ENCODE measurements at places on chromosomes 3 and 15. TPM values are rescaled to one million over a fixed set of nuclear protein-coding genes. Genes with fewer than 3 reads are reported as not detected.
A peak's percentile ranks its signal among the peaks of the same experiment; 100 is the strongest.

Gene C3orf20
- 0.07 TPM for total RNA-seq

Gene GANC
- 19.5 TPM for total RNA-seq

DNA sequence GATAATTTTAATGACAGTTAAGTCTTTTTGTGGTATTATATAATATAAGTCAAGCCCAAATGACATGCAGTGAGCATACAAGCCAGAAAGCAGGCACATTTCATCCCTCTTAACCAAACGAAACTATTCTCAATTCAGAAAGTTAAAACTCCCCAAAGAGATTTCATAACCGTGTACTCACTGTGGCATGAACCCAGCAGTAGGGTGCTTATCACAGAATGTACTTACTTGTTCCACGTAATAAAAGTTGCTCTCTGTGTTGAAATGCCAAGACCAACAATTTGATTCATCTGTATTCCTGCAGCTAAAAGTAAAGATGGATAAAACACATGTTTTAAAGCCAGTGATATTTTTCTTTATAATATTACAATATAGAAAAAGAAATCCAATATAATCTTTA, 12.1 kb downstream of the GK5 start:
- no peak for DNase-seq

Gene ANKDD1A
- total RNA-seq: 2.5 TPM

DNA sequence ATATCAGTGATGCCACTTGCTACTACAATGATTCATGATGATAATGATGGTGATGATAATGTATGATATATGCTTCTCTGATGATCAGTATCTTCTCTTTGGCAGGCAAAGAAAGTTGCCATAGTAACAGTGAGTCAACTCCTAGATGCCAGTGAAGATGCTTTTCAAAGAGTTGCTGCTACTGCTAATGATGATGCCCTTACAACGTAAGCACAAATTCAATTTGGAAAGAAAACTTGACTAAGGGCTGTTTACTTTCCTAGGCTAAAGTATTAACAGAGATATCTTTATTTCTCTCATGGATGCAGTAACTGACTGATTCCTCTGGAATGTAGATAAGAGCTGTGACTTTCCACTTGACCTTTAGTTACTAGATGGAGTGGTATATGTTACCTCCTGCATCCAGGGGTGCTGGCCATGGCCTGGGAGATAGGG, 27.8 kb downstream of the ADGRG7 start:
- no peak for DNase-seq

- no peak for DNase-seq
Measured at GRCh38 chr3:150407051-150407807, 869 bp upstream of the TSC22D2 start.

DNA sequence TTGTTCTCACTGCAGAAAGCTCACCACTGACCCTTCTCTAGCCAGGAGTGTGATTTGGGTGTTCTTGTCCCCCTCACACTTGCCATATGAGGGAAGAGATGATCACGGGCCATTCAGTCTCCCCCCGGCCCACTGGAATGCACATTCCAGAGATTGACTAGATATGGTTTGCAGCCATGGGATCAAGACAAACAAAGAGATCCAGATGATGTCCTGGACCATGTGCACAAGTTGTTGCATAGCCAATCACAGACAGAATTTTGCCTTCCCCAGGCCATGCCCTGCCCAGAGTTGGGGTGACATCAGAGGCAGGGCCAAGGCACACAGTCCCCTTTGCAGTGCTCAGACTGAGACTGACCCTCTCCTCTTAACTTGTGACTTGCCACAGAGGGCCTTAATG, 14.8 kb downstream of the MUC13 start:
- DNase-seq: no peak

Gene CFAP161
- total RNA-seq: not detected

DNA sequence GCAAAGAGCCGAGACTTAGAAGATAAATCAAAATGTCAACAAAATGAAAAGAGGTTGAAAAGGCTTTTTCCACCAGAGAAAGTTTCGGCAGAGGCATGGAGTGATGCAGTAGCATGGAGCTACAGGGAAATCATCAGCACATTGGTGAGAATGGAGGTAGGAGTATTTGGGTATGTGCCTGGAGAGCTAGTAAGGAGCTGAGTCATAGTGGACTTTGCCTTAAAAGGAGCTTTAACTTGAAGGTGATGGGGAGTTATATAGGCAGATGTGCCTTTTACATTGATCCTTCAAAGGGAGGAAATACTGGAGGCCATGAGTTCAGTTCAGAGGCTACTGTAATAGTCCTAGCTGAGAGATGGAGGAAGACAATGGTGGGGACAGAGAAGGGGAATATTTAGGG, 44.3 kb downstream of the IL5RA start:
- DNase-seq: no peak

DNA sequence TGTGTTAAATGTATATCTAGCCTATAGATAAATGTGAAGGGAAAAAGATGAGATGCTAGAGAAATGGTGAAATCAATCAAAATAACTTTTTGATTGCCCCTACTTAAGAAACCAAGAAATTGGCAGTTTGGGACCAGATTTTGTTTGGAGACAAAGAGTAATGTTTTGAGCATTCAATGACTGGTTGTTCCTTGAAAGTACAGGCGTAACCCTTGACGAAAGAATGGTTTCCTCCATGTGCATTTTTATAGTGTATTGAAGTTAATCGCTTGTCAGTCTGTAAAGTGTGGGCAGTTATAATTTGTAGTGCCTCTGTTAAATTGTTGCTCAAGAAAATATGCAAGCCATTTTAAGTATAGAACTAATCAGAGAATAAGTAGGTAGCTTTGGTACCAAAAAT, 1.2 kb downstream of the KIF23 start:
- no peak for DNase-seq

DNA sequence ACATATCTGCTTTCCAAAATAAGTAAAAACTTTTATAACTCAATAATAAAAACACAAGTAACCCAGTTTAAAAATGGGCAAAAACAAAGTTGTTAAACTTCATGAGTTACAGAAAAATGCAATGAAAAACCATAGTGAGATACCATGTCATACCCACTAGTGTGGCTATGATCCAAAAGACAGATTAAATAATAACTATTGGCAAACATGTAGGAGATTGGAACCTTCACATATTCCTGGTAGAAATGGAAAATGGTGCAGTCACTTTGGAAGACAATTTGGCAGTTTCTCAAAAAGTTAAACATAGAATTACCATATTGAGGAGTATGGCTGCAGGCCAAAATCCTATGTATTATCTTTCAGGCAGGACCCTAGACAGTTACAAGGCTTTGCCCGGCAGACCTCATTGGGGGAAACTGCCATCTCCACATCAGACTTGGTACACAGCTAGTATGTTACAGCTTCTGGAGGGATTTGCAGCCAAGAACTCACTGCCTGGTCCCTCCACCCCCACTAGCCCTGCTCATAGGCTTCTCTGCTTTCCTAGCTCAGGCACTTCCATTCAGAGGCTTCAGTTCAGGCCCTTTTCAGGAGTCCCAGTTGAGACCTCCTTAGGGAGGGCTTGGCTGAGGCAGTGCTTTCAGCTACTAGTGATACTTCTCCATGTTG, 147.8 kb downstream of the NEK10 start:
- no peak for DNase-seq

DNA sequence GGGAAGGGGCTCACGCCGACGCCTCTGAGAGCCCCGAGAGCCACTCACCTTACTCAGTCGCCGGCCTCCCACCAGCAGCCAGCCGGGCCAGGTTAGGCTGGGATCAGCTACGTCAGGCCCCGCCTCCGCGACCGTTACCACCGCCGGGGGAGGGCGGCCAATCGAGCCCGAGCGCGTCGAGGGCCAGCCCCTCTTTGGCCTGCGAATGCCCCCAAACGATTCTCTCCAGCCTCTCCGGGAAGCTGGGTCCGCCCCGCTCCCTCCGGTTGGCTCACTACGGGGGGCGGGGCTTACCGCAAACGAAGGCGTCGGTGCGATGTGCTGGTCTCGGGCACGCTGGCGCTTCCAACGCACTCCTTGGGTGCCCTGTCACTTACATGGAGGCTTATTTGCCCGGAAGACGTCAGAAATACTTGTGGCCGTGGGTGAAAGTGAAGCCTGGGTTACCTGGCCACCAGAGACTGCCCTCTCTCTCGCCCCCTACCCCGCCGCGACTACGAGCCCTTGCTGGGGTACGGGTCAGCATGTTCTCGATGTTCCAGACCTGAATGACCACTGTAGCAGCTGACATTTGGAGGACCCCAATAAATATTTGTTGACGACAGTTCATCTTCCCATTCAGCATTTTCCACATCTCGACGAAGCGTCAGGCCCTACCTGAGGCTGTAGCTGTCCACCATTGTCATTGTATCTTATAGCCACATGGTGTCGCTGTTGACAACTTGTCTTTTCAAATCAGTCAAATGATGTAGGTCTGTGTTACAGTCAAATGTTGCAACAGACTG, at the start of gene CEP70:
TSS of gene CEP70 (minus strand) at position 111 of the 785 bp plus-strand sequence. CDS start 21,333 bp downstream, outside the sequence.
- DNase-seq: peak; percentile 86

DNA sequence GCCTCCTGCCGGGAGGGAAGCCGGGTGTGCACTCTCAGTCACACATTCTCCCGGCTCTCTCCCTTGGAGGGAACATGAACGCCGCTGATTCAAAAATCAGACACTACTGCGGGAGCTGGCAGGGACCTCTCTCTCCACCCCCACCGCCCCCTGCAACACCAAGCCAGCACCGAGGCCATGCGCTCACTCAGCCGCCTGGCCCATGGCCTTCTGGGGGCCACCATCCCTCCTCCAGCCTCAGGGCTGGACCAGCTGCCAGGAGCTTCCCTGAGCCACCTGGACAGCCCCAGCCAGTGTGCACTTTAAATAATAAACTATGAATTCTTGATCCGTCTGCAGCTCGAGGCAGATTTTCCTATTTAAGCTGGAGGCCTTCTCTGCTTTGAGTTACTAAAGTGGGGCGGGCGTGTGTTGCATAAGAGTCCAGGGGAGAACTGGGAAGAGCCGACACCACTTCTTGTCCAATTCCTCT, 30.6 kb downstream of the ADAMTS17 start:
- no peak for DNase-seq
